ENCODE measurements at places on chromosomes 1 and 21.

GRCh38 chr1:215023155-215023832 is 59.2 kb upstream of the KCNK2 start:
- no peak for DNase-seq

DNA sequence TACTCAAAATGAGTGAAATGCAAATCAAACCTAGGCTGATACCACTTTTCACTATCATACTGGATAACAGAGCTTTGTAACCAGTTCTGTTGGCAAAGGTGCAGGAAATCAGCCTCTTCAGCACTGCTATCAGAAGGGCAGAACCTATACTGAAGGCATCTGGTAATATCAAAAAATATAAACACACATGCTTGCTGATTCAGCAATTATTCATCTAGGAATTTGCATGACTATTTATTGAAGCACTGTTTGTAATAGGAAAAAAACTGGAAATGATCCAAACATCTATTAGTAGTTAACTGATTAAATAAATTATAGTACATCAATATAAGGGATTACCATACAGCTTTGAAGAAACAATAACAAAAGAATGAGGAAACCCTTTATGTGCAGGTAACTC is 21.4 kb downstream of the ARHGAP29 start:
- no peak for DNase-seq

DNA sequence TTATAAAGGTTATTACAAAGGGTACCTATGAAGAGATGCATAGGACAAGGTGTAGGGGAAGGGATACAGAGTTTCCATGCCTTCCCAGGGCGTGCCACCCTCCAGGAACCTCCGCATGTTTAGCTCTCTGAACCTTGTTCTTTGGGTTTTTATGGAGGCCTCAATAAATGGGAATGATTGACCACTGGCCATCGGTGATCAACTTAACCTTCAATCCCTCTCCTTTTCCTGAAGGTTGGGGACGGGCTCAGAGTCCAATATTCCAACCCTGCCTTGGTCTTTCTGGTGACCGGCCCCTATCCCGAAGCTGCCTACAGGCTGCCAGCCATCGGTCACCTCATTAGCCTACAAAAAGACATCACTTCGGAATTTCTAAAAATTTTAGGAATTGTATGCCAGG is 11.7 kb downstream of the CD244 start:
- no peak for DNase-seq

GRCh38 chr1:161226759-161227158 is 899 bp downstream of the TOMM40L start:
- no peak for DNase-seq

- peak; percentile 85 for DNase-seq
Observed at GRCh38 chr1:112501810-112502641, 6.7 kb upstream of the WNT2B start.

DNA sequence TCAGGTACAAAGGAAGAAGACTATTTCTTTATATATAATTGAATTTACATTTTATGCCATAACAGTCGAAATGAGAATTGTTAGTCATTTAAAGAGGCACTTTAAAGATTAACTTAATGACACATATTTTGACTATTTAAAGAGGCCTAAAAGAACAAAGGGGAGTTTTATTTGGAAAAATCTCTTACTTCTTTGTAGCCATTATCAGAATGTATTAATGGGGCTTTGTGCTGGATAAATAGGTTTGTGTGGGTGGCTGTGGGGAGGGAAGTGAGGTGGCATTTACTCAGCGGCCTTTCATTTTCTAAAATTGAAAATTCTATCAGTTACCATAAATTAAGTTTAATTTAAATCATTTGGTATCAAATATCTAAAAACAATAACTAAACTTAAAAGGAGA is 462.2 kb upstream of the CXADR start:
- no peak for DNase-seq

- no peak for DNase-seq
Observed at GRCh38 chr1:58251430-58252073, 295.0 kb downstream of the OMA1 start.

GRCh38 chr1:165387505-165387904 is 31.0 kb upstream of the LMX1A start:
- no peak for DNase-seq

DNA sequence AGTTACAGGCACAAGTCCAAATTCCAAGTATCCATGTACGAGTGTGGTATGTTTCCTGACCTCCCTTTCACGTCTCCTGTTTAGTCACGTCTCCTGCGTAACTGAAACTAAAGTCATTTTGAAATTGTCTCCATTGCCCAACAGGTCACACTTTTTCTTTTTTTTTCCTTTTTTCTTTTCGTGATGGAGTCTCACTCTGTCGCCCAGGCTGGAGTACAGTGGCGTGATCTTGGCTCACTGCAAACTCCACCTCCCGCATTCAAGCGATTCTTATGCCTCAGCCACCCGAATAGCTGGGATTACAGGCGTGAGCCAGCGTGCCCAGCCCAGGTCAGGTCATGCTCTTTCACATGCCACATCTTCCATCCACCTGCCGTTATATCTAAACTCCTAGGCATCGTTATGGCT is 38.2 kb downstream of the L1TD1 start:
- no peak for DNase-seq

- DNase-seq = peak; percentile 90
Observed at GRCh38 chr1:27392096-27392777, at the start of gene GPR3. GPR3 (plus strand) TSS chr1:27392622; CDS start chr1:27393799, 1,177 bp downstream.

GRCh38 chr1:248871837-248872401 is 13.0 kb upstream of the ZNF692 start:
- no peak for DNase-seq

GRCh38 chr21:41831453-41831831 is 47.7 kb downstream of the PRDM15 start:
- no peak for DNase-seq

- no peak for DNase-seq
Observed at GRCh38 chr1:51190961-51191360, 45.1 kb upstream of the RNF11 start.

GRCh38 chr1:43719063-43719462 is 11.7 kb downstream of the ST3GAL3 start:
- DNase-seq = no peak

- no peak for DNase-seq
Observed at GRCh38 chr1:206738370-206739366, 31.9 kb upstream of the IL19 start.

DNA sequence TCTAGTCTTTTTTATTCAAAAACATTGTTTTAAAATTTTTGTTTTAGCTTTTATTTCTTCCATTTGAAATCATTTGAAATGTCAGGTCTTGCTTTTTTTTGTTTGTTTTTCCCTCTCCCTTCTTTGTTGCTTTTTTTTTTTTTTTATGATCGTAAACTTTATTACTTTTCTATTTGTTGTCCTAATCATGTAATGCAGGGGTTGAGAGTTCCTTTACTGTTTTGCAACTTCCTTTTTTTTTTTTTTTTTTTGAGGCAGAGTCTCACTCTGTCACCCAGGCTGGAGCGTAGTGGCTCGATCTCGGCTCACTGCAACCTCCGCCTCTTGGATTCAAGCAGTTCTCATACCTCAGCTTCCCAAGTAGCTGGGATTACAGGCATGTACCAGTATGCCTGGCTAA is 24.8 kb downstream of the IVNS1ABP start:
- DNase-seq = no peak

GRCh38 chr1:167427848-167428247 is 90.5 kb downstream of the CD247 start:
- DNase-seq = no peak

DNA sequence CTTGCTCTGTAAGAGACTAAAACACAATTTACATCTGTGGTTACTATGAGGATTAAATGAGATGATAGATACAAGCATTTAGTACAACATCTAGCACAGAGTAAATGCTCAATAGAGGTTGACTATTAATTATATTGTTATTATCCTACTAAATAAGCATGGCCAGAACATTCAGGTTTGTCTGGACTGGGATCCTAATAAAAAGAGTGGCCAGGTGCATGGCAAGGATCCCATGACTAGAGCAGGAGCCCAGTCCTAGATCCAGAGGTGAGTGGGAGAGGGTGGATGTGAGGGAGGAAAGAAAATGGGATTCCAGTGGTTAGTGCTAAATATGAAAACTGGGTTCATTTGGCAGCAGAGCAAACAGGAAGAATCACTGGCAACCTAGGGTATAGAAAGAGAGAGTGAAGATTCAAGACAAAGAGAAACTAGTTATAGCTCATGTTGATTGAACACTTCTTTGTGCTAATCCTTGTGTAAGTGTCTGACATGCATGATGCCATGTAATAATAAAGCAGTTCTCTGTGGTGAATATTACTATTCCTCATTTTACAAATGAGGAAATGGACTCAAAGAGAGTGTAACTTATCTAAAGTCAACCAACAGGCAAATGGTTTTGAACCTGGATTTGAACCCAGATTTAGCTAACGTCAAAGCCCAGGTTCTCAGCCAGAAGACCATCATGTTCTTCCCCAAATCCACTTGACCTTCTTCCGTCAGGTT is 71.1 kb upstream of the FGGY start:
- DNase-seq = no peak

DNA sequence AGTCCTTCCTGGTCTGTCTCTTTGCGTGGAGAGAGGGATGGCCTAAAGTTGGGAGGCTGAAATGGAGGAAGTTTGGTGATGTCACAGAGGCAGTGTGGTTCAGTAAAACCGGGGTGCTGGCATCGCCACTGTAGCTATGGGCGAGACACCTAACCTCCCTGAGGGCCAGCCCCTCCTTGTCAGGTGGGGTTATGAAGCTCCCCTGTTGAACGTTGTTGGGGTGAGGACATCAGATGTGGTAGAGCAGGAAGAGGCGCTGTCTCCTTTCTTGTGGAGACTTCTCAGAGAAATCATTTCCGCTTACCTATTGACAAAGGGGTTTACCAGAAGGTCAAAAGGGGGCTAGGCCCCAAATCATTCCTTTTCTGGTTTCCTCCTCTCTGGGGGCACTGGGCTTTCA is 294.7 kb downstream of the SIPA1L2 start:
- DNase-seq = no peak

- DNase-seq = no peak
Observed at GRCh38 chr21:36628106-36628505, 70.8 kb upstream of the SIM2 start.

GRCh38 chr1:61157468-61157987 is 75.2 kb downstream of the NFIA start:
- no peak for DNase-seq

GRCh38 chr21:26804895-26805609 is 40.2 kb downstream of the ADAMTS1 start:
- no peak for DNase-seq

DNA sequence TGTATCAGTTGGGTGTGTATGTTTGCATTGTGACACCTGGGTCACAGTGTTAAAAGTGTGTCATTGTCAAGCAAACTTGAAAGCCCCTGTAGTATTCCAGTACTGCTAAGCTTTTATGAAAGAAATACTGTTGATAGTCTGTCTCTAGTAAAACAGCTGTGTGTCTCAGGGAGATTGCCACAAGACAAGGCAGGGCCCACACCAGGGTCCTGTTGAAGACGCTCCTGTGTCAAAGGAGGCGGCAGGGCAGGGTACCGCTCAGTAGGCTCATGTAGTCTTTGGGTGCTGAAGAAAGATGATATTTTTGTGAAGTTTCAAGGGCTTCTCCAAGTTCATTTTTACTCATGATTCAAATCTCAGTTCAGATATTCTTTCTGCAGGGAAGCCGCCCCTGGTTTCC is 132.5 kb downstream of the GALNT2 start:
- no peak for DNase-seq

DNA sequence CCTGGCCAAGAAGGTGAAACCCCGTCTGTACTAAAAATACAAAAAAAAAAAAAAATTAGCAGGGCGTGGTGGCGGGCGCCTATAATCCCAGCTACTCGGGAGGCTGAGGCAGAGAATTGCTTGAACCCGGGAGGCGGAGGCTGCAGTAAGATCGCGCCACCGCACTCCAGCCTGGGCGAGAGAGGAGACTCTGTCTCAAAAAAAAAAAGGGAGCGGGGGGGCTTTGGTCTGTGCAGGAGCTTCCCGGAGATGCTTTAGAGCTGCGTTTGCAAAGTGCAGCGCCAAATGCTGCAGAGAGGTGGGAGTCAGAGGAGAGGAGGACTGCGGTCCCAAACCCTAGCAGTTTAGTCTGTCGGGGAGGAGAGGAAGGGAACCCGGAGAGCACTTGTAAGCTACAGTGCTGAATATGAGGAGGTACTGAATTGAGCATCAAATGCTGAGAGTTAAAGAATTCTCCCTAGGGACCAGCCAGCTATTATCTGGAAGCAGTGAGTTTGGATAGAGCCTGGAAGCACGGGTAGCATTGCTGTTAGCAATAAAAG is 569 bp downstream of the FALEC start:
- DNase-seq = no peak

- no peak for DNase-seq
Observed at GRCh38 chr1:154453574-154454352, 48.3 kb upstream of the TDRD10 start.

DNA sequence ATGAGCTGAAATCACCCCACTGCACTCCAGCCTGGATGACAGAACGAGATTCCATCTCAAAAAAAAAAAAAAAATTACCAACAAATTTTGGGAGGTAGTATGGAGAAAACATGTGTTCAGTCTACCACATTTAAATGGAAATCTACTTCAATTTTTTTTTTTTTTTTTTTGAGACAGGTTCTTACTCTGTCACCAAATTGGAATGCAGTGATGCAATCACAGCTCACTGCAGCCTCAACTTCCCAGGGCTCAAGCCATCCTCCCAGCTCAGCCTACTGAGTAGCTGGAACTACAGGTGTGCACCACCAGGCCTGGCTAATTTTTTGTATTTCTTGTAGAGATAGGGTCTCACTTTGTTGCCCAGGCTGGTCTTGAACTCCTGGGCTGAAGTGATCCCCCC is 82.1 kb downstream of the GFI1 start:
- DNase-seq = no peak

GRCh38 chr1:4851385-4852065 is 197.1 kb downstream of the AJAP1 start:
- no peak for DNase-seq

DNA sequence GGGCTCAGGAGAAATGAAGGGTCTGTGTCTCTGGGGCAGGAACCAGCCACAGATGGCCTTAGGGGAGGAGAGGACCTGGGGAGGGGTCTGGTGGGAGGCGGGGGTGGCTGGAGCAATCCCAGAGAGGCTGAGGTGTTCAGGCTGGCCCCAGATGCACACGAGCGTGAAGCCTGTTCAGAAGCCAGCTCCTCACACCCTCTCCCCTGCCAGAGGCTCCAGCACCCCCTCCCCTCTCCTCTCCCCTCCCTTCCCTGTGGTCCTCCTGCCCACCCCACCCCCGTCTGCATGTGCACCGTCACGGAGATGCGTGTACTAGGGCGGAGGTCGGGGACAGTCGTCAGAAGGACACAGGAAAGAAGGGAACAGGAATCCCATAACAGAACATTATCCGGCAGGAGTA is 115.0 kb upstream of the COL6A1 start:
- DNase-seq = peak; percentile 6
